ENCODE measurements at places on chromosomes 16 and 17. TPM values are rescaled to one million over a fixed set of nuclear protein-coding genes. Genes with fewer than 3 reads are reported as not detected.

DNA sequence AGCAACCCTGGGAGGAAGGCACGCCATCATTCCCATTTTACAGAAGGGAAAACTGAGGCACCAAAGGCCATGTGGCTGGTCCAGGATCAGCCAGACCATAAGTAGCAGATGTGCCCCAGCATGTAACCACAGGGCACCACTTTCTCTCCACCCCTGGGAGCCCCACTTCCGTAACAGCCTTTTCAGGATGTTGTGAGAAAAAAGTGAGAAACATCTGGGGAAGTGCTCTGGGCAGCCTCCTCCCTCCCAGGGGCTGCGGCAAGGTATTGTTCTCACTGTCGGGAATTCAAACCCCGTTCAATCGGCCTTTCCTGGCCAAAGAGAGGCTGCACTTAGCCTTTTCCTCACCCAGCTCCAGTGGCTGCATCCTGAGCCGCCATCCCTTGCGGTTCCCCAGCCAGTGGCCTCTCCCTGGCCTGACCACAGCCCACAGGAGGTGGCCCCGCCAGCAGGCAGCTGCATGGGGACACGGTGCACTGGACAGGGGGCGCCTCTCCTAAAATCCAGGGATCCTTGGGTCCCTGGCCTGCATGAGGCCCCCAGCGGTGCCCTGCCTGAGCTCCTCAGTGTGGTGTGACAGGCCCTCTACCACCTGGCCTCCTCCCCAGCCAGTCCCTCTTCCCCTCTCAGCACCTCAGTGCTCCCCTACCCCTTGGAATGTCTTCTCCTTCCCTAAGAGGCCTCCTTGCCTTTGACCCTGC, 5.7 kb upstream of the CDH5 start:
- no peak for DNase-seq

DNA sequence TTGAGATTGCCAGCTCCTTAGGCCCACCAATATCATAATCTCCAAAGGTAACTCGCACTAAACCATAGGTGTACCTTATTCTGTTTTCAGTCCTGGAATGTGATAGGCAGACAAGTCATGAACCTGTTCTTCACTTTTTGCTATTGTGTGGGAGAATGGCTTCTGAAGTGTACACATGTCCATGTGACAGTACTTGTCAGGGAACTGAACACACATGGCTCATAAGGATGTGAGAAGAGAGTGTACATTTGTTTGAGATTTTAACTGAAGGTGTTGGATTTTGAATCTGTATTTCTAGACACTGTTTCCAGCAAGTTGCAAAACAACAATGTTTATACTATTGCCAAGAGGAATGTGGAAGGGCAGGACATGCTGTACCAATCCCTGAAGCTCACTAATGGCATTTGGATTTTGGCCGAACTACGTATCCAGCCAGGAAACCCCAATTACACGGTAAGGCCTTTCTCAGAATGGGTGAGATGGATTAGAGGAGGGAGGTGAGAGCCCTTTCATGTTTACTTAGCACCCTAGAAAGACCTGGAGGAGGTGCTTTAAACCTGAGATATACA, 14.5 kb upstream of the RASL10B start:
- DNase-seq: no peak

GRCh38 chr16:19833176-19833575, 51.5 kb downstream of the GPRC5B start:
- DNase-seq: no peak

GRCh38 chr17:58520843-58521430, 6.5 kb upstream of the MTMR4 start:
- DNase-seq: no peak

The CDH16 gene
- not detected for total RNA-seq

The C17orf100 gene
- total RNA-seq: 0.40 TPM

The CIAO3 gene
- total RNA-seq: 48.5 TPM

The CCL13 gene
- total RNA-seq: not detected

All from pulmonary artery endothelial cell (primary cell).